Neural crest cell (in vitro differentiated cells): ENCODE measurements at places on chromosomes 5 and 9.

- no peak for DNase-seq
Observed at GRCh38 chr5:112576298-112576925, 157.3 kb upstream of the EPB41L4A start.

- no peak for DNase-seq
Observed at GRCh38 chr5:132951897-132952296, 11.5 kb downstream of the AFF4 start.

GRCh38 chr5:117263231-117263630 lies 688.6 kb upstream of the SEMA6A start:
- no peak for DNase-seq

DNA sequence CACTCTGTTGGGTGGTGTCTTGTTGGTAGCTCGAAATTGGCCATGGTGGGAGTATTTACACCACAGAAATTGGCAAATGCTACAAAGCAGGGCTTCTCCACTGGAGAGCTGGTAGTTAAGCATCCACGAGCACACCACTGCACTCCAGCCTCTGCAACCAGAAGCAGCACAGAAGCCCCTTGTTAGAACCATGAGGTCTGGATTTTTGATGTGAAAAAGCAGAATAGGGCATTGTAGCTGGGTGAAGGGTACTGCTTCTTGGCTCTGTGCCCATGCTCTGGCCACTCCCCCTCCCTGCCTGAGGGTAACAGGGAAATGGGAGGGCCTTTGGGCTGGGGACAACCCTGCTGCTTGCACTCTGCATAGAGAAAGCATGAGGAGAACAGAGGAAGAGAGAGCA lies 81.2 kb upstream of the UBTD2 start:
- DNase-seq, result peak; percentile 14

DNA sequence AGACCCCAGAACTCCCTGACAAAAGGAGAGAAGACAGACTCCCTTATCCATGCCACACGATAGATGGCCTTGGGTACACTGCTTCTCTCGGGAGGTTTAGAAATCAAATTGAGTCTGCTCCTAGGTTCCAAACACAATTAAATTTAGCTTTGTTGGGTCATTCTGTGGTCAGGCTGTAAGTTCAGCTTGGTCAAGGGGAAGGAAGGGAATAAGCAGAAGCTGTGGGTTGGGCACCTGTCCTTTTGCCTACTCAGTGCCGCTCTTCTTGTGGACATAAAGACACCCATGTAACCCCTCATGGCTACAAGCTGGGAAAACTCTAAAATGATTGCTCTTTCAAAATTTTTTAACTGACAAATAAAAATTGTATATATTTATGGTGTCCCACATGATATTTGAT lies 19.1 kb upstream of the AK3 start:
- DNase-seq, result no peak
